Fibroblast of lung (primary cell): ENCODE measurements at places on chromosomes 13 and 19.
A peak's percentile ranks its signal among the peaks of the same experiment; 100 is the strongest.

- DNase-seq, result peak; percentile 75
These were observed 155.0 kb downstream of the POSTN start for GRCh38 chr13:37443538-37443937.

- no peak for DNase-seq
These were observed 59.5 kb downstream of the MCF2L start for GRCh38 chr13:113028336-113029060.

DNA sequence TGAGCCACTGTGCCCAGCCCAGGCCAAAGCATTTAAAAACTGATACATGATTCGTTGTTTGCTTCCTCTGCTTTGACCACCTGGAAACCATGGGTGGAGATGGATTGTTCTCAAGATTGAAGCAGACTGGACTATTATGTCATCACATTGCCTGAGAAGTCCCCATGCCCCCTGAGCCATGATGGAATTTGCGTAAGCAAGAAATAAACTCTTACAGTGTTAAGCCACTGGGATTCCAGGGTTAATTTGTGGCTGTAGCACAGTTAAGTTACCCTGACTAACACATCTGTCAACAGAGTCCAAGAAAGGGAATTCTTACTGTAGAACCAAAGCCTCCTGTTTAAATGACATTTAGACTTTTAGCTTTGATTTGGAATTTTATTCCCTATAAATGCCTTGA is 19.4 kb upstream of the DHRS12 start:
- no peak for DNase-seq

GRCh38 chr13:63901630-63902029 is 2486.0 kb upstream of the PCDH20 start:
- DNase-seq, result no peak

DNA sequence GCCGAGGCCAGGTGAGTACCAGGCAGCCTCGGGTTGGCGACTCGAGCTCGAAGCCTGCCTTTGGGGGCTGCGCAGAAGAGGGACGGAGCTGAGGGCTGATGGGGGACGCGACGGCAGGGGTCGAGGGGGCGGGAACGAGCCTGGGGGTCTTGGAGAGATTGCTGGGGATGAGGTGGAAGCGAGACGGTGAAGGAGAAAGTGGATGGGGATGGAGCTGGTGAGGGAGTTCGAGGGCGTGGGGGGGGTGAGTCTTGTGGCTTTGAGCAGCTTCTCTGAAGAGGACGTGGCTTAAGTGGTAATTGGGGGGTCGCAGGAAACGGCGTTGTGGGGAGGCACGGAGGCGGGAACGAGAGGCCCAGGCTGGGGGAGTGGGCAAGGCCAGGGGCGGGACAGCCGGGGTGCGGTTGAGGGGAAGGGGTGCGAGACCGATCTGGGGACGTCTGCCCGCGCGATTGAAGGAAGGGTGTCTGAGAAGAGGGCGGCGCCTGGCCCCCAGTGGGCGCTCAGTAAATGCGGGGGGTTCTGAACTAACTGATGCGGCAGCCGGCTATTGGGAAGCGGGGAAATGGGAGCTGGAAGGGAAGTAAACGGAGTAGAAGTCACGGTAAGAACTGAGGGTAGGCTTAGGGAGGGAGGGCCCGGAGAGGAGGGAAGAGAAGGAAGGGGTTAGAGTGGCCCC is 426 bp downstream of the MYO9B start:
- peak; percentile 41 for DNase-seq

GRCh38 chr13:91076830-91077229 is 270.7 kb upstream of the MIR17HG start:
- no peak for DNase-seq

- peak; percentile 91 for DNase-seq
These were observed 6.8 kb downstream of the RPS11 start for GRCh38 chr19:49502866-49503581.

DNA sequence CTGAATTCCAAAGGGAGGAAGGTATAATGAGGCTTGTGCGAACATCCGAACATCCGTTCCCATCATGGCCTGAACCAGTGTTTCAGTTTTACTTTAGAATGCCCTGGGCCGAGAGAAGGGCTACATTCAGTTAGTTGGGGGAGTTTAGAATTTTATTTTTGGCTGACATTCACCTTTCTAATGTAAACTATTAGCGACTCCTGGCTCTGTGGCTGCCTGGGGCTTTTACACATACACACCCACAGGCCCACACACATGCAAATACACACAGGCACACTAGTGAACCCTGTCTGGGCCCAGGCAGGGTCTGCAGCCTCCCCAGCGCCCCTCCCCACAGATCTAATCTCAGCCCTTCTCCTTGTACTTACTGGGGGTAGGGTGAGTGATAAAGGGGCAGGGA is 6.1 kb downstream of the GAPDHS start:
- DNase-seq, result no peak

DNA sequence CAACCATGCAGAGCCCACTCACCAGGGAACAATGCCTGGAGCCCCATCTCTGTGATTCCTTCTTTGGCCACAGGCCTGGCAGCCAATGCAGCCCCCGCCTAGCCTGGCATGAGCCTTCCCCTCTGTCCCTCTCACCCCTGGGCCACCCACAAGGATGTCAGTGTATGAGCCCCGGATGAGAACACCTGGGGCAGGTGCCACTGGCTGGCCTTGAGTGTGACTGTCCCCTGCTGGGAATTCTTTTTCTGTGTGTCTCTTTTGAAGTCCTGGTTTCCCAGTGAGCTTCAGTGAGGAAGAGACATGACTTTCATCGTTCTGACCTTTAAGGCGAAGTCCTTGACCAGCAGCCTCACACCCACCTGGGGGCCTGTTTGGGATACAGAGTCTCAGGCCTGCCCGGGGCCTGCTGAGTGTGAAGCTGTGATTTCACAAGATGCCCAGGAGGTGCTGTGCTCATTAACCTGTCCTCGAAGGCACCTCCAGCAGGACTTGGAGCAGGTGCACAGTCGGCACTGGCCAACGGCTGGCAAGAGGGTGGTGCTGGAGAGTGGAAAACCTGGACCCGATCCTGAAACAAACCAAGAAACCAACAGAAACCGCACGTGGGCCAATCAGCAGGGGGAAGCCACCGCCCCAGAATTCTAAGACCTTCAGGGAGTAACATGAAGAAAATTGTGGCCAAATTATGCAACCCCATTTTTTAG is 27.4 kb upstream of the SPACA7 start:
- no peak for DNase-seq

GRCh38 chr19:19040417-19040816 is 7.0 kb downstream of the ARMC6 start:
- peak; percentile 97 for DNase-seq

GRCh38 chr13:38981096-38981495 is 9.5 kb downstream of the STOML3 start:
- DNase-seq, result no peak

DNA sequence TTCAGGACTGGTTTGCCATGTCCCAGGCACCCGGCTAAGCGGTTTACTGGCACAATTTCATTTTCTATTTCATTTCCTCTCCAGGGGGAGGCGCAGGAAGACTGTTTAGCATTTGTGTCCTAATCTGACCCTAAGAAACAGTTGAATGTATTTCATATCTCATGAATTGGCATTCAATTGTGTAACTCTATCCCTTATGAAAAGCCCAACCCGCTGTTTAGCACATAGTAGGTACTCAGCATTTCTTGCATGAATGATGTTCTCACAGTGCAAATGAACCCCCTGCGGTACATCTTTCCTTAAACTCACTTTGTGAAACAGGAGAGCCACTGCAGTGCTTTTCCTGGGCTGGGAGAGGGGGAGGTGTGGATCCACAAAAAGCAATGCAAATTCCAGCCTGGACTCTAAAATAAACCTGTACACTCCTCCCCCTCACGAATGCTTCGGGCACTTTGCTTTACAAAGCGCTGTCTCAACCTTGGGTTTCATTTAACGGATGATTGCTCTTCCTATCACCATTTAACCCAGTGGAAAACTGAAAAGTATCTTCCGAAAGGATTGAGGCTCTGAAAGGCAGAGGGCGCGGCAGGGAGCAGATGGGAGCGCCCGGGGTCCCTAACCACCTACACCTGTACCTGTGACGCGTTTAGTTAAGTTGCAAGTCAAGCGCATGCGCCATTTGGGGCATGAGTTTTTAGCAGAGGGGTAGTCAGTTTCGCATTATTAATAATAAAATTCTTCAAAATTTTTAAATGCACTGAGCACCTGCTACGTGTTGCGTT is 1.2 kb upstream of the EEF2 start:
- DNase-seq, result peak; percentile 84

GRCh38 chr19:23365222-23365621 is 30.0 kb downstream of the ZNF91 start:
- no peak for DNase-seq

DNA sequence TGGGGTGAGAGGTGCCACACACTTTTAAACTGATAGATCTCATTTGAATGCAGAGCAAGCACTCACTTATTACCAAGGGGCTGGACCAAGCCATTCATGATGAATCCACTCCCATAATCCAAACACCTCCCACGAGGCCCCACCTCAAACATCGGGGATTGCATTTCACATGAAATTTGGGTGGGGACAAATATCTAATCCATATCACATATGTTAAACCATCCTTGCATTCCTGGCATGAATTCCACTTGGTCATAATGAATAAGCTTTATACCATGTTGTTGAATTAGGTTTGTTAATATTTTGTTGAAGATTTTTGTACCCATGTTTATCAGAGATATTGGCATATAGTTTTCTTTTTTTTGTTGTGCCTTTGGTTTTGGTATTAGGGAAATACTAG is 1198.7 kb upstream of the ATXN8OS start:
- DNase-seq, result no peak

DNA sequence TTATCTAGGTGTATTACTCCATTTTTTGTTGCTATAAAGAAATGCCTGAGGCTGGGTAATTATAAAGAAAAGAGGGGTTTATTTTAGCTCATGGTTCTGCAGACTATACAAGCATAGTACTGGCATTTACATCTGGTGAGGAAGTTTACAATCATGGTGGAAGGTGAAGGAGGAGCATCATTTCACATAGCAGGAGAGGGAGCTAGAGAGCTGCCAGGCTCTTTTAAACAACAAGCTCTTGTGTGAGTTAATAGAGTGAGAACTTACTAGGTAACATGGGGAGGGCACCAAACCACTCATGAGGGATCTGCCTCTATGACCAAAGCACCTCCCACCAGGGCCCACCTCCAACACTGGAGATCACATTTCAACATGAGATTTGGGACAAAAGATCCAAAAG is 221.7 kb upstream of the GPC6 start:
- peak; percentile 17 for DNase-seq

GRCh38 chr19:32459204-32459865 is 53.8 kb downstream of the DPY19L3 start:
- no peak for DNase-seq

- peak; percentile 69 for DNase-seq
These were observed 17.7 kb upstream of the DPY19L3 start for GRCh38 chr19:32387701-32388392.

DNA sequence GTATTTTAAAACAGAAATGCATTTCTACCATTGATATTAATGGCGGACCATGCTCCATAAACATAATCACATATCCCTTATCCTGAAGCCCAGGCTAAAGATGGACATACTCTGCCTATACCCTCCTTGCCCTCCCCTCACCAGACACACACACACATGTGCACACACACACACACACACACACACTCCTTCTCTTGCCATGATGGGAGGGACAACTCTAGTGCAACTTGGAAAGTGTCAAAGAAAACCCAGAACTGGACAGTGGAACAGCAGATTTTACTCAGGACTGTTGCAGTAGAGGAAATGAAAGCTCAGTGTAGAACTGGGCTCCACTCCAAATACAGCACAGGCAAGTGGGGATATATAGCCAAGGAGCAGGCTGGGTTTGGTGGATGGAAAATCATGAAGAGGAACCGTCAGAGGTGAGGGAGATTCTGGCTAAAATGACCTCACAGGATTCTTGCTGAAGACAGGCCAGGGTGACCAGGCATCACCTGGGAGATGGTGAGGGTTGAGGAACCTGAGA is 40.8 kb downstream of the TNFRSF19 start:
- peak; percentile 69 for DNase-seq

DNA sequence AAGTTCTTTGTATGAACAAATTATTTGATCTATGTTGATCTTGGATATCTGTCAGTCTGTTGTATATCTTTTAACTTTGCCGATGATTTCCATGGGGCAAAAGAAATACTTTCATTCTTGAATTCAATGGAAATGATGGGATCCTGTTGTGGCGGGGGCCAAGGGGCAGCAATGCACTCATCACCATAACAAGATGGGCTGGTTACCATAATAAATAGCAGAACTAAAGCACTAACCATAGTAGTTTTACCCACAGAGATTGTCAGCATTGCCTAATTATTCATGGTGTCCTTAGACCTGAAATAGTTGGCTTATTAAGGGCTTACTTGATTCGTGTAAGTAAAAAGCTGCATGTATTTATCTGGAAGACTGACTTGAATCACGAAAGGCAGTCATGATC is 309.6 kb downstream of the RFC3 start:
- DNase-seq, result no peak

DNA sequence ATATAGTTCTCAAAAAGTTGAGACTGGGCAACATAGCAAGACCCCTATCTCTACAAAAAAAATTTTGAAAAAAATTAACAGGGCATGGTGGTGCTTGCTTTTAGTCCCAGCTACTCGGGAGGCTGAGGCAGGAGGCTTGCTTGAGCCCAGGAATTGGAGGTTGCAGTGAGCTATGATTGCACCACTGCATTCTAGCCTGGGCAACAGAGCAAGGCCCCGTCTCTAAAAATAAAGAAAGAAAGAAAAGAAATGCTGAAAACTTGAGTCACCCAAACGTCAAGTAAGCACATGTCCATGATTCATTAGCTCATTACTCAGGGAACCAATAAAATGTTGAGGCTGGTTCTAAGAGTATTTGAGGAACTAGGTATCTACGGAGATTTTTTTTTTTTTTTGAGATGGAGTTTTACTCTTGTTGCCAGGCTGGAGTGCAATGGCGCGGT is 33.9 kb upstream of the SEMA6B start:
- peak; percentile 73 for DNase-seq

DNA sequence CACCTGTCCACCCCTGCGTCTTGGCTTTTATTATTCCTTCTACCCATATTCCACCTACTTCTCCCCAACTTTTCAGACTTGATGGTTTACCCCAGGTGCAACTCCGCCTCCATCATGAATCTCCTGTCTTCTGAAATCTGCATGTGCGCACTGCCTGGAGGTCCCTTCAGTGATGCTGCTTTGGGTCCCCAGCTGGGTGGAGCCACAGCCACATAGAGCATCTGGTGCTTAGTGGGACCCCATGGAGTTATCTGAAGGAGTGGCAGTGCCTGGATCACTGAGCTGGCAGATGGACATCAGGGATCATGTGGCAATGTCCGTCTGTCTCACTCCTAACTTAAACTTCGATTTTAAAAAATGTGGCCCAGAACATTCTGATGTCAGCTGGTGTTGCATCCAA is 13.5 kb downstream of the ZNF536 start:
- no peak for DNase-seq

GRCh38 chr13:59607780-59608233 is 555.9 kb downstream of the DIAPH3 start:
- DNase-seq, result no peak

DNA sequence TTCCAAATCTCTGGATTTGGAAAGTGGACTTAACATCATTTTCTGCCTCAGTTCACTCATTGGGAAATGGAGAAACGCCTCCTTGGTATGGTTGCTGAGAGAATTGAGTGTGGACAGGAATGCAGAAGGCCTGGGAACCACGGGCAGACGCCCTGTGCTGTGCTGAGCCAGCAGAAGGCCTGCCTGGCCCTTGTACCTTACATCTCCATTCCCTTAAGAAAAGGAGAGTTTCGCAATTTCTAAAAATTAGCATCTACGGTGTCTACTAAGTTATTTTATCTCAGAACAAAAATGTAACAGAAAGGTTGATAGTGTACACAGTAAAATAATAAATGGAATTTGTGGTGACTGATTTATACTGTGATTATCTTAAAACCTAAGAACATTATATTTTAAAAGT is 78.7 kb downstream of the IPO5 start:
- DNase-seq, result no peak
